ENCODE measurements at places on chromosomes 1 and 21. TPM values are rescaled to one million over a fixed set of nuclear protein-coding genes. Genes with fewer than 3 reads are reported as not detected.
A peak's percentile ranks its signal among the peaks of the same experiment; 100 is the strongest.

CXADR gene
- 1.3 TPM for total RNA-seq

TRMT1L gene
- 24.1 TPM for total RNA-seq

SESN2 gene
- total RNA-seq = 15.9 TPM

GRCh38 chr1:99264201-99265021 is at the start of gene PLPPR4:
Gene PLPPR4, plus strand, starts transcription at chr1:99264492. Its CDS starts 102 bp downstream, at chr1:99264594.
- peak; percentile 13 for DNase-seq

AUNIP gene
- not detected for total RNA-seq

DNA sequence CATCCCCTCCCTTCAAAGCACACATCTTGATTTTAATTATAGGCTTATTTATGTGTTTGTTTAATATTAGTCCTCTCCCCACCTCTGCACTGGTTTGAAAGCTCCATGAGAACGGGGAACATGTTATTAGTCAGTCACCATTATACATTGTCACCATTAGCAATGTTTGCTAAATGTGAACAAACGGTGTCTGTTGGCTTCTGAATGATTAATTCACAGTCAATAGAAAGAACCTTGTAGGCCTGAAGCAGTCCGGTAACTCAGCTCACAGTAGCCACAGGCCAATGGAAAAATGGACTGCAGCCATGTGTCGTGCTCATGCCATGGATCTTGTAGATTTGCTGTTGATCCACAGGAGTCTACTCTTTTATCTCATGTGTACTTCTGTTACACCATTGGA is 49.7 kb upstream of the NHLH2 start:
- DNase-seq = no peak

DNA sequence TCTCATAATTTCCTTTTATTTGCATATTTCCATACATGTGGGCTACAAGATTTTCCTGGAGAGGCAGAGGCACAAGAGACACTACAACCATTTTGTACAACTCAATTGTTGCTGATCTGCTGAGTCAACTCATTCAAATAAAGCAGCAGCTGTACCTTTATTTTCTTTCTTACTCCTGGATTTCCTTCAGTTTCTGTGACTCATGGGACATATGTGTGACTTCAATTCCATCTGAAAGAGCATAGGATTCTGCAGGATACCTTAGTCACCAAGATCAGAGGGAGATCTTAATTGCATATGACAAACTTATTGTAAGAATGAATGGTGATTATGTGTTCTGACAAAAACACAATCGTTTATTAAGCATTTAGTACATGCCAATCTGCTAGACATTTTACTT is 2219.4 kb downstream of the NCAM2 start:
- DNase-seq = no peak

ABL2 gene
- total RNA-seq = 33.1 TPM

GRCh38 chr21:41754479-41754891 is 12.4 kb downstream of the RIPK4 start:
- no peak for DNase-seq

DNA sequence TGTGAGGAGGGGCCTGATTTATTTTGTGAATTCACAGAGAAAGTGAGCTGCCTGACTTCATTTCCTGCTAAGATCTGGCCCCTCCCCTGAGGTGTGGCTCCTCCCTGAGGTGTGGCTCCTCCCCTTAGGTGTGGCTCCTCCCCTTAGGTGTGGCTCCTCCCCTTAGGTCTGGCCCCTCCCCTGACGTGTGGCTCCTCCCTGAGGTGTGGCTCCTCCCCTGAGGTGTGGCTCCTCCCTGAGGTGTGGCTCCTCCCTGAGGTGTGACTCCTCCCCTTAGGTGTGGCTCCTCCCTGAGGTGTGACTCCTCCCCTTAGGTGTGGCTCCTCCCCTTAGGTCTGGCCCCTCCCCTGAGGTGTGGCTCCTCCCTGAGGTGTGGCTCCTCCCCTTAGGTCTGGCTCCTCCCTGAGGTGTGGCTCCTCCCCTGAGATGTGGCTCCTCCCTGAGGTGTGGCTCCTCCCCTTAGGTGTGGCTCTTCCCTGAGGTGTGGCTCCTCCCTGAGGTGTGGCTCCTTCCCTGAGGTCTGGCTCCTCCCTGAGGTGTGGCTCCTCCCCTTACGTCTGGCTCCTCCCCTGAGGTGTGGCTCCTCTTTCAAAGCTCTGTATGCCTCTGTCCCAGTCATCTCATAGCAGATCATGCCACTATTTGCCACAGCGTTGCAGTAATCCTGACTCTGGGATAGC is 26.9 kb upstream of the LRRC3 start:
- DNase-seq = no peak

- no peak for DNase-seq
Observed at GRCh38 chr1:248914796-248915381, 8.9 kb downstream of the PGBD2 start.

- DNase-seq = no peak
Observed at GRCh38 chr21:30116479-30116878, 50.1 kb downstream of the CLDN17 start.

DNA sequence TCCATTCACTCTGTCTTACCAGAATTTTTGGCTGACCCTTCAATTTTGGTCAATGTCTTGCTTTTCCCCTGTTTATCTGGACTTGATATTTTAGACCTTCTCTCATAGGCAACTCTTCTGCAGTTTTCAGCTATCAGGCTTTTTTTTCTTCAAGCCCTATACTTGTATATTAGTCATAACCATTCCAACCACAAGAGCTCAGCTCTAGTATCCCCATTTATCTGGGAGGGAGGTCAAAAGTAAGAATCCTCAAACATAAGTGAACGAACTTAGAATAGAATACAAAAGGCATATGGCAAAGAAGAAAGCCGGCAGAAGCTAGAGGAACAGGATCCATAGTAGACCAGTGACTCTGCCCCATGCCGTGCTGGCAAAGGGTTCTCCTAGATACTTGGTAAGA is 45.9 kb upstream of the TNFSF4 start:
- DNase-seq = no peak

DNA sequence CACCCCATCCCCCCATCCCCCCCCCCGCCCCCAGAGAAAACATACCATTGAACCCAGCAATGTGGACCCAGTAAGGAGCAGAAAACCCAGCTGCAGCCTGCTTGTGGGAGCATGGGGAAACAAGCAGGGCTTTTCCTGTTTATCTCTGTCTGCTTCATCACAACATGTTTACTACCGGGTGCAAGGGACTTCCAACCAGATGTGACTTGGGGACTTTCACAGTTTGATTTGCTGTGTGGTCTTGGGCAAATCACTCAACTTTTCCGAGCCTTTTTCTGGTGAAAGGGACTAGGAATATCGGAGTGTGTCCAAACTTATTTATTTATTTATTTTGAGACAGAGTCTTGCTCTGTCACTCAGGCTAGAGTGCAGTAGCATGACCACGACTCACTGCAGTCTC is 3.2 kb downstream of the TMCC2 start:
- DNase-seq = no peak

USH2A gene
- total RNA-seq = not detected

LAD1 gene
- total RNA-seq = 0.29 TPM

GRCh38 chr1:9009438-9010370 is 16.5 kb downstream of the SLC2A7 start:
- DNase-seq = no peak

TMOD4 gene
- total RNA-seq = not detected

DNA sequence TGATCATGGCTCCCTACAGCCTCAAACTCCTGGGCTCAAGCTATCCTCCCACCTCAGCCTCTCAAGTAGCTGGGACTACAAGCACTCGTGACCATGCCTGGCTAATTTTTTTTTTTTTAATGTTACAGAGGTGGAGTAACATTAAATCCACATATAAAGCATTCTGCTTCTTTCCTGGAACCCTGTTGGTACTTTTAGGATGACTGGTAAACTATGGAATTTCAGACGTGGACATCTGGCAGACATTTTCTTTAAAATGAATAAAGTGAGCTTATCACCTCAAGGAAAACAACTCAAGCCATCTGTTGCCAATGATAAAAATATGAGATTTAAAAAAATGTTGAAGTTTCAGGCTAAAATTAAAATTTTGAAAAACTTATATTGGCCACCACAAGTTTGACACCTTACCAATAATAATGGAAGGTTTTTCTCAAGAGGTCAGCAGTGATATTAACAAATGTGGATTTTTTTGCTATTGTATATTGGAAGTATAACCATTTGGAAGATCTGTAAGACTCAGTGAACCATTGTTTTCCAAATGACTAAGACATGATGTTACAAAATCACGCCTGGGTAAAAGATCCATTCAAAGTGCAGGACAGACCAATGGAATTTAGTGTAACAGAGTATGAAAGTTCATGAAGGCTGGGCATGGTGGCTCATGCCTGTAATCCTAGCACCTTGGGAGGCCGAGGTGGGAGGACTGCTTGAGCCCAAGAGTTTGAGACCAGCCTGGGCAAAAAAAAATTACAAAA is 52.7 kb upstream of the EIF4G3 start:
- DNase-seq = no peak

DNA sequence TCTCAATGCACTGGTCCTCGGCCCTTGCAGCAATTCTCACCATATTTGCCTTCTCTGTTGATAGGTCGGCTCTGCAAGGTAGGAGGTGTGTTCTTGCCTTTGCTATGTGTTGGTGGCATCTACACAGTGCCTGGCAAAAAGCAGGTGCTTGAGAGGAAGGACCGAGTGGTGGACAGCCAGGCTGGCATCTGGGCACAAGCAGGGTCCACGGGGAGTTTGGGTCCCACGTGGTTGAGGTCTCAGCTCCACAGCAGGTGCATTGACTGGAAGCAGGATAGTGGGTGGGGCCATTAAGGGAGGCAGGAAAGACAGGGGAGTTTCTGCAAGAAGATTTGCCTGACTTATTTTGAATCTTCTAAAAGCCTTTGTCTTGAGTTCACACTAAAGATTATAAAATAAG is 81.2 kb upstream of the WNT4 start:
- DNase-seq = no peak

- DNase-seq = peak; percentile 32
Observed at GRCh38 chr1:110412576-110412975, 5.1 kb upstream of the LAMTOR5 start.

GRCh38 chr1:37947364-37947763 is 511 bp upstream of the INPP5B start:
- no peak for DNase-seq

DNA sequence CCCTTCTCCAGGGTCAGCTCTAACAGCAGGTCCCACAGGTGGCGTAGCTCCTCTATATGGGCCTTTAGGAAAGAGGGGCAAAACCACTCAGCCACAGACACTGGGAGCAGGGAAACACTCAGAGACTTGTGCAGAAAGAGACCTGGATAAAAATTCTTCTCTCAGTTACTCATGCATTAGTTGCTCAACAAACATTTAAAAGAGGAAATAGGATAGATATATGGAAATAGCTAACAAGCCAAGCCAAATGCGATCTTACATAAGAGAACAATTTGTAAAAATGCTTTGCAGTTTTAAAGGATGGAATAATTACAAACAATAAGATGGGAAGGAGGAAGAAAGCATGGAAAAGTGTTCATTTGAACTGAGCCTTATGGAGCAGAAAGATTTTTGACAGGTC is 4.9 kb downstream of the SPTA1 start:
- no peak for DNase-seq

DNA sequence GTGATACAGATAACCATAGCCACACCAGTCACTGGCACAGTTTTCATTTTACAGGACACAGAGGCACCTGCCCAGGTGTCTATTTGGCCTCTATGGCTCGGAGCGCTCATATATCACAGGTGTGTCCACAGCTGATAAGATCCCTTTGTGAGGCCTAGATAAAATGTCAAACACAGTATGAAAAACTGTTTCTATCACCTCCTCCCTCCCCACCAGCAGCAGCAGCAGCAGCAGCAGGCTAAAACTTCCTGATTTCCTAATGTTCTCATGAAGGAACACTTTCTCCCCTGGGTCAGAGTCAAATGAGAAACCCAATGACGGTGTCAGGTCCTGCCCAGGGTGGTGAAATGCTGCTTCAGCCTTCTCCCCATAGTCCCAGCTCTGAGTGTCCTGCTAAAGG is 24.4 kb downstream of the ELAPOR1 start:
- no peak for DNase-seq

GRCh38 chr21:35394634-35395369 is 345.7 kb upstream of the RUNX1 start:
- DNase-seq = no peak

PBX1 gene
- 122 TPM for total RNA-seq

Measured in uterus (tissue), 4 donors.